ENCODE measurements at places on chromosomes 7 and 10.

DNA sequence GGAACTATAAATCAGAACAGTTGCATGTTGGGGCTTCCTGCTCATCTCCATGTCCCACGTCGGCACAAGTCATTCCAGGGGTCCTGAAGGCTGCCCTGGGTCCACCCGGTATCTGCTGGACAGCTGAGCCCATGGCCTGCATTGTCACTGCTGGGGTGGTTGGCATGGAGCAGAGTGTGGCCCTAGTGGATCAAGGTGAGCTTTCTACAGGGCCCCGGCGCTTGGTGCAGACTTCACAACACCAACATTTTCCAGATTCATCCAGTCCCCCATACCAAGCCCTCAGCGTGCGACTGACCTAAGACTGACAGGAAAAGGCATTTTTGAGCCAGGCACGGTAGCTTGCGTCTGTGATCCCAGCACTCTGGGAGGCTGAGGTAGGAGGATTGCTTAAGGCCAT, 175.5 kb upstream of the LYZL2 start:
- no peak for DNase-seq

GRCh38 chr7:144027070-144027469, 21.7 kb upstream of the OR2A5 start:
- no peak for DNase-seq

DNA sequence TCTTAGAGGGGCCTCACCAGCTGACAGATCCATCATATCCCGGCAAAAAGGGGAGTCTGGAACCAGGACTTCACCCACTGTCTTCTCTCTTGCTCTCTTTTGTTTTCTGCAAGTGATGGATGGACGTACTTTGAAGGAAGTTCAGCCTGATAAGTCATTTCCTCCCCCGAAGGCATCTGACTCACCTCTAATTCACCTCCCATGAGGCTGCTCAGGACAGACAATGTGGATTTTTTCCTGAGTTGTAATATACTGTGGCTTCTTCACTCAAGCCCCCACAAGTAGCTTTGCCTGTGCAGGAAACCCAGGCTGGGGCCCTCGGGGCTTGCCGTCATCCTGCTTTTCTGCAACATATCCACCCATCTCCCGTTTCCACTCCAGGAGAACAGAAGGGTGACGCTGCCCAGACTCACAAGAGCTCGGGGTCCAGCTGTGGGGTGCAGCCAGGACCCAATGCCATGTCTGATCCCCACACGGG, 70.4 kb downstream of the ASB13 start:
- no peak for DNase-seq

DNA sequence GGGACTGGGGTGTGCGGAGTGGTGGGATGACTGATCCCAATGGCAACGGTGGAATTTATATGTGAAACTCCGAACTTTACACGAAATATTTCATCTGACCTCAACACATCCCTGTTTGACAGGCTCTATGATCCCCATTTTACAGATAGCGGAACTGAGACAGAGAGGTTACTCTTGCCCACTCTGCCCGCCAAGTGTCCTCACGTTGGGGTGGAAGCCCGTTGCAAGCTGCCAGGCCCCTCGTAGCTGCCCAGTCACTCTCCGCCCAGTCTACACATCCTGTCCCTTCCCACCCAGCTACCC, 397 bp upstream of the NFE2L3 start:
- no peak for DNase-seq

DNA sequence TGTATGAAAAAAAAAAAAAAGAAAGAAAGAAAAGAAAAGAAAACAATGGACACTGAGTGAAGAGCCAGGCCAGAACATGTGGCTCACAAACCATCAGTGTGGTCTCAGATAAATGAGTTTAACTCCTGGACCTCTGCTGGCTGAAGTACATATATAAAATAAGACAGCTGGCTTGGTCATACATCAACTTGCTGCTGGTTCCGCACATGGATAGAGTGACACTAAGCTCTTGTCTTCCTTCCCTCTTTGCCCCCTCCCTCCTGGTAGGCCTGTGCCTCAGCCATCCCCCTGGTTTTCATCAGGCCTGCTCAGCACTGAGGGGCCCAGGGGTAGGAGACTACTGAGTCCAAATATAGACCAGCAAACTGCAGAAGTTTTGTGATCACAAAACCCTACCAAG, 58.1 kb upstream of the DGKI start:
- no peak for DNase-seq

DNA sequence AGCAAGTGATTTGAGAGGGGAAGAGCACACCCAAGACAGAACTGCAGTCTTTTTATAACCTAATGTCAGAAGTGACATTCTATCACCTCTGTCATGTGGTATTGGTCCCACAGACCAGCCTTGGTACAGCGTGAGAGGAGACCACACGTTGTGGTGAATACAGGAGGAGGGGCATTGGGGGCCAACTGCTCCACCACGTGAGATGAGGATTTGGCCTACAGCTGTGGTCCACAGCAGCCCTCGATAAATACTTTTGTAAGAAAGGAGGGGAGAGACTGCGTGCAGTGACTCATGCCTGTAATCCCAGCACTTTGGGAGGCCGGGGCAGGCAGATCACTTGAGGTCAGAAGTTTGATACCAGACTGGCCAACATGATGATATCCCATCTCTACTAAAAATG, 243.1 kb downstream of the FGFR2 start:
- no peak for DNase-seq

- no peak for DNase-seq
These were observed 61.6 kb upstream of the OPALIN start for GRCh38 chr10:96420228-96421009.

GRCh38 chr7:6228361-6229229, 43.8 kb downstream of the CYTH3 start:
- no peak for DNase-seq

DNA sequence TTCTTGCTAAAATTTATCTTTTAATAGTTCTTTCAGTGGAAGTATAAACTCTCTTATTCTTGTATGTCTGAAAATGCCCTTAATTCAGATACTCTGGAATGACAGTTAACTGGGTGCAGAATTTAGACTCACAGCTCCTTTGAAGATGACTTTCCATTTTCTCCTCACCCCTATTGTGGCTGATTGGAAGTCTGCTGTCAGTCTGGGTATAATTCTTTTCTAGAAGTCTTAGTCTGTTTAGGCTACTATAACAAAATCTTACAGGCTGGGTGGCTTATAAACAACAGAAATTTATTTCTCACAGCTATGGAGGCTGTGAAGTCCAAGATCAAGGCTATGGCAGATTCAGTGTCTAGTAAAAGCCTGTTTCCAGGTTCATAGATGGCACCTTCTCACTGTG, 145.2 kb upstream of the GDF10 start:
- DNase-seq: no peak

DNA sequence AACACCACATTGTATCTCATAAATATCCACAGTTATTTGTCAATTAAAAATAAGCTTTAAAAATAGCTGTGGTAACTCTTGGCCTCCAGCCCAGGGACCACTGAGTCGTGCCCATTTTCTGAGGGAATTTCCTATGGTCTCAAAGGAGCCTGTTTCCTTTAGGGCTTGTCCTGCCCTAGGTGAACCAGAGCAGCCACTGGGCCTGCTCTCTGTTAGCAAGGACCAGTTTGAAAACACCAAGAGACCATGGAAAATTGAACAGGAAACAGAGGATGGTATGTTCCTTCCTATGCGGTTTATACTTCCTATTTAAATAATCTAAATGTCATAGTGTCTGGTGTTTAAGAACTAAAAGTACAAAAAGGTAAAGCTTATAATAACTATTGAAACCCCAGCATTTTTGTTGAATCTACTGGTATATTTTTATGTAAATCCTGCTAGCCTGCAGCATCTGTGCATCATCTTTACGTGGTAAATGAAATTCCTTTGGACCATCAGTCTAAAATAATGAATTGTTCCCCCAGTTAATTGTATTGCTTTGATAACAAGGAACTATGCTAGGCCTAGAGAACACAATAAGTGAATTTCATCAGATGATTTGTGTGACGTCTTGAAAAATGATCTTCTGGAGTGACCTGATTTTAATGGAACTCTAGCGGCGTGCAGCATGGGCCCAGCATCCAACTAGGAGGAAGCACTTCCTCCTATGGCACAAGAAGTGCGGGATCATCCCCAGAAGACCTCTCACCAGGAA, 333.7 kb downstream of the GFRA1 start:
- no peak for DNase-seq

DNA sequence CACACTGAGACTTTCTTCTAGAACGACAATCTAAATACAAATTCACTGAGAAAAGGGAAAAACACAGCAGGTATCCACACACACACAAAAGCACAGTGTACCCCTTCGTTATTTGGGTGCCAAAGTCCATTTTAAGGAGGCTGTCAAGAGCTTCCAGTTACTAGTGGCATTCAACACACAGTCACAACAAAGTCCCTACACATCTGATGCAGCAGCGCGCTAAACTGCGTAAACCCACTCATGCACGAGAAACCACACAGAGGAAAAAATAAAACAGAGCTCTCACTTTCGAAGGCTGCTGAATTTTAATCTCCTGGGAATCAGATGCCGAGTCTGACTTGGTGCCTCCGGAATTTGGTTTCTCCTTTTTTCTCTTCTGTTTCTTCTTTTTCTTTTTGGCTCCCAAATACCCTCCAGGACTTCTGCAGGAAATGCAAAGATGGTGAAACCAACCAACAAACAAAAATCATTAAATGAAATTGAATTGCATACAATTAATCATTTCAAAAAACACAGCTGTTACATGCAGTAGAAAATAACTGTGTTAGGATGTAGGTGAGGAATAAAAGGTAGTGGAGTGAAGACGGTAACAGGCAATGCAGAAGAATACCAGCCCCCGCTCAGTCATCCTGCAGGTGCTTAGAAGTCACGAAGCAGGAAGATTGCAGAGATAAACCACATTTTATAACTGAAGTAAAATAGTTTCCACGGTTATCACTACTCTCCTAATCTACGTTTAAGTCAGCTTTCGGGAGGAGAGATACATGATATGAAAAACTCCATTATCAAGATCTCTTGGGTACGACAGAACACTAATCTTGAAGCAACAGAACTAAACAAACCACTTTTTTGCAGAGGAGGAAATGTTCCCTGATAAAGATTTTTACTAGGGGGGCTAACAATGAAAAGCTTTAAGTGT, 27.1 kb downstream of the NMT2 start:
- peak; percentile 27 for DNase-seq

DNA sequence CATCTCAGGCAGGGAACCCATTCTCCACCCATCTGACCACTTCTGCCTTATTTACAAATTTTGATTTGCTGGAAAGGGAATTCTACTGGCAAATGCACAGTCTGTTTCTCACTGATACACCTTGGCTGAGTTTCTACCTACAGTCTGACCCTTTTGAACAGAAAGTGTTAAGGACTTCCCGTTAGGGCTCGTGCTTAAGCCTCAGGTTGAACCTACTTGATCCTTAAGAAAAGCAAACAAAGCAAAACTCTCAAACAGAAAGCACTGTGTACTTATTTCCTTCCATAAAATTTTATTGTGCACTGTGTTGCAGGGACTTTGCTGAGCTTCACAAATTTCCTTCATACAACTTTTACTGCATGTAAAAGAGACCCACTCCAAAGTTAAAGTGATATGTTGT, 367.8 kb downstream of the NRG3 start:
- no peak for DNase-seq

DNA sequence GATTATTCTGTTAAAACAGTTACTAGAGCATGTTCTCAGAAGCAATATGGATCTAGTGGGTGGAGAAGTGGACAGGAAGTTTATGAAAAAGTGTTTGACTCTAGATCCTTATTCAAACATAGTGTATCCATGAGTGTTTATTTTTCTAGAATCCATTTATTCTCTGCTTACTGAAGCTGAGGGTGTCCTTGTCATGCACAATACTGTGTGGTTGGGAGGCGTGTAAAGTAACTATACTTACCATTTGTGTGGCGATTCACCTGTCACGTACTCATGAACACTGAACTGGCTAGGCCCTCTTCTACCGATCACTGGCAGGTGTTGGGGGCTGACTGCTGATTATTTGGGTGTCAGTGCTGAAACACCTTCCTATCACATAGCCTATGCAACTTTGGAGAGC, 74.0 kb downstream of the POU6F2 start:
- DNase-seq: no peak

- DNase-seq: no peak
These were observed 126.4 kb downstream of the CCDC3 start for GRCh38 chr10:12875100-12875499.

DNA sequence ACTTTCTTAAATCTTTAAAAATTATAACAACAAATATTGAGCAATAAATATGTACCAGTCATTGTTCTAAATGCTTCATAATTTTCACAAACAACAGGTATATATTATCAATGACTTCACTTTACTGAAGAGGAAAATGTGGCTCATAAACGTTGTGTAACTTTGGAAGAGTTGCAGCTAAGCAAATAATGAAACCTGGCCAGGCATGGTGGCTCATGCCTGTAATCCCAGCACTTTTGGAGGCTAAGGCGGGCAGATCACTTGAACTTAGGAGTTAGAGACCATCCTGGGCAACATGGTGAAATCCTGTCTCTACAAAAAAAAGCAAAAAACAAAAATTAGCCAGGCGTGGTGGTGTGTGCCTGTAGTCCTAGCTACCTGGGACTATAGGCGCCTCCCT, 71.9 kb upstream of the AMPH start:
- DNase-seq: no peak

GRCh38 chr10:72337039-72337629, 17.6 kb downstream of the DNAJB12 start:
- no peak for DNase-seq

DNA sequence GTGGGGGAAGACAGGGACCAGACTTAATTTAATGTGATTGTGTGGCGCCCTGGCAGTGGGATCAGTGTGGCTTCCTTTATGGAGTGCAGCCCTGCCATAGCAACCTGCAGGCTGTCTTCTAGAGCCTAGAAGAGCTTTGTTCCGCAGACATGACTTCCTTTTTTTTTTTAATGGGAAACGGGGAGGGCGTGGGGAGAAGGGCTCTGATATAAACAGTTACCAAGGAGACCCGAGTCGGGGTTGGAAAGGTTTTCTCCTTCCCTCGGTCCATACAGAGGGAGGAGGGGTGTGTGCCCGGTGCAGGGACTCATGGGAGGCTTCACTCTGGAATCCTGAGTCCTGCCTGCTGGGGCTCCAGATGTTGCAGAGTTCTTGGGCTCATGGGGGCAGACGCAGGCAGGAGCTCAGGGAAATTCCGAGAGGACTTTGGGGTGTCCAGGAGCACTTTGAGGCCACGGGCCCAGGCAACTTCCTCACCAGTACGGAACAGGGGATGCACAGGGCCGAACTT, 26.9 kb downstream of the TMEM120A start:
- DNase-seq: no peak

DNA sequence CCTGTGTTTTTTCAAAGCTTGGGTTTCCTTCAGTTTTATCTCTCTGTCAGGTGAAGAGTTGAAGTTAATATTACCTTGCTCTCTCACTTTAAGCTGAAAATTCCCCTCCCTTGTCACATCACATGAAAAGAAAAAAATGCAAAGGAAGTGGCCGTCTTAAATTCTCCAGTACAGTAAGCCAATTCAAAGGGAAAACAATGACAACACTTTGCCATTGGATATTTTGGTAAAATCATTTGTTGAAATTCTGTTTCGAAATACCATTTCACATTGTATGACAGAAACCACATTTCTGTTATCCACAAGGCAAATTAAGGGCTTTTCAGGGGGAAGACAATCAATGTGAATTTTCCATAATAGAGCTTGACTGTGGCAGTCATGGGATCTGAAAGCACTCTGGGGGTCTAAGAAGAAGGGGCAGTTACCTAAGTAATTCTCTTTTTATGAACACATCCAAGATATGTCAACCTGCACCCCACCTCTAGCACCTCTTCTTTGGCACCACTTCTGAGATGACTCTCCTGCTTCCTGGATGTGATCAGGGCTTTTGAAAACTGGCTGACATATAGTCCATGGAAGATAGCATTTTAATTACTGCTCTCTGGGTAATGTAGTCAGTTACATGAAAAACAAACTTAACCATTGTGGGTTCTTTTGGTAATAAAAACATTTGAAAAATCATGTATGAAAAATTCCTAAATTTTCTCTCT, 63.8 kb downstream of the ENTPD1 start:
- DNase-seq: no peak

Measured in stimulated activated CD4-positive, alpha-beta T cell treated with anti-CD3 and anti-CD28 coated beads, Interleukin-12 subunit alpha, Interleukin-12 subunit beta, amount 100 ng/mL, for 24 hours (primary cell).